Activated CD4-positive, alpha-beta T cell treated with anti-CD3 and anti-CD28 coated beads, Interleukin-2, amount 10 ng/mL, durations not matched to agents 7 days and 5 days (primary cell): ENCODE measurements at places on chromosomes 7 and 10. TPM values are rescaled to one million over a fixed set of nuclear protein-coding genes. Genes with fewer than 3 reads are reported as not detected.

The SRRM3 gene
- not detected for total RNA-seq

The LIPJ gene
- not detected for total RNA-seq

The MMRN2 gene
- not detected for total RNA-seq

The SHOC2 gene
- total RNA-seq, result 47.8 TPM

GRCh38 chr7:8014399-8014798 lies 45.8 kb downstream of the GLCCI1 start:
- peak overlapping the region; percentile 31 for H3K27ac ChIP-seq
- H3K36me3 ChIP-seq, result peaks cover 19% of the 10 kb centered on the region
- H3K4me3 ChIP-seq, result no peak overlapping the region
- H3K4me1 ChIP-seq, result peaks cover 13% of the 10 kb centered on the region

GRCh38 chr10:121576139-121576538 lies 22.1 kb downstream of the FGFR2 start:
- no peak overlapping the region for H3K27ac ChIP-seq
- no peaks in the 10 kb centered on the region for H3K4me1 ChIP-seq
- H3K36me3 ChIP-seq, result no peaks in the 10 kb centered on the region

DNA sequence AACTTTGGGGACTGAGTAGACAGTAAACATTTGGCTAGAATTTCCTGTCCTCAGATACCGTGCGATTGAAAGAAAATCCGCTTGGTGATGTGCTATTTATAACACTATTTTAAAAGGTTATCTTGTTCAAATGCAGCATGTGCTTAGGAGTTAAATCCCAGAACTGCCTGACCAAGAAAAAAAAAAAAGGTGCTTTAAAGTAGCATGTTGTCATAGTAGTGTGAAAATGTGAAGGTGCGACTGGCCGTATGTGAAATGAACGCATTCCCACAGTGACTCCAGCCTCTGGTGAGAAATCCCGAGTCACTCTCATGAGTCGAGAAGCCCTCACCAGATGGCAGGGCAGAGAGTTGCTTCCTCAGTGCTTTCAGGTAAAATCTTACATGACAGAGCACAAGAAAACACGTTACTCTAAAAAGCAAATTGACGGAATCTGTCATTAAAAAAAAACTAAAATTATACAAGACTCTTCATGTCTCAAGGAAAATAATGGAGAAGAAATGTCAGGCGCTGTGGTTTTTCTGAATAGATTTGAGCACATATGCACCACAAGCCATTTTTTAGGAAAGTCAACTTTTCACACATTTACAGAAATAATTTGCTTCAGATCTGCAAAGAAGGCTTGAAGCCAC lies 18.4 kb upstream of the KLF6 start:
- H3K4me1 ChIP-seq, result peaks cover 52% of the 10 kb centered on the region
- H3K27ac ChIP-seq, result no peak overlapping the region
- H3K27me3 ChIP-seq, result no peaks in the 10 kb centered on the region
- peak overlapping the region; percentile 51 for H3K4me3 ChIP-seq

DNA sequence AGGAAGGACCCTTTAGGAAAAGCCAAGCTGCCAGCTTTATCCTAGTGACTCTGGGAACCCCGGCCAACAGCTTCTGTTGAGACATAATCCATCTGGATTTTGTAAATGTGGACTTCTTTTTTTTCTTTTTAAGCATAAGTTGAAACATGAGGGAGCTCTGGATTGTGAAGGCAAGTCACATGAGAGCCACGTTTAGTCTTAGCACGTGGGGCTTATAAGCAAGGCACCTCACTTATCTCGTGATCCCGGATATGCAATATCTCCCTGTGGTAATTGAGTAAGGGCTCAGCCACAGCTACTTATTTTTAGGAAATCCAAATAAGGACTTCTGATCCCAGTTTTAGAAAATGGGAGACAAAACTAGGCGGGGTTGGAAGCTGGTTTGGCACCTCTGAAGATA lies 111.2 kb upstream of the PTN start:
- no peak overlapping the region for H3K27ac ChIP-seq
- no peaks in the 10 kb centered on the region for H3K27me3 ChIP-seq
- no peak overlapping the region for H3K4me3 ChIP-seq

GRCh38 chr10:17597386-17597785 lies 19.8 kb downstream of the HACD1 start:
- no peaks in the 10 kb centered on the region for H3K36me3 ChIP-seq
- H3K27me3 ChIP-seq, result peaks cover 7% of the 10 kb centered on the region
- H3K4me1 ChIP-seq, result no peaks in the 10 kb centered on the region
- H3K4me3 ChIP-seq, result no peak overlapping the region
- no peak overlapping the region for H3K27ac ChIP-seq

DNA sequence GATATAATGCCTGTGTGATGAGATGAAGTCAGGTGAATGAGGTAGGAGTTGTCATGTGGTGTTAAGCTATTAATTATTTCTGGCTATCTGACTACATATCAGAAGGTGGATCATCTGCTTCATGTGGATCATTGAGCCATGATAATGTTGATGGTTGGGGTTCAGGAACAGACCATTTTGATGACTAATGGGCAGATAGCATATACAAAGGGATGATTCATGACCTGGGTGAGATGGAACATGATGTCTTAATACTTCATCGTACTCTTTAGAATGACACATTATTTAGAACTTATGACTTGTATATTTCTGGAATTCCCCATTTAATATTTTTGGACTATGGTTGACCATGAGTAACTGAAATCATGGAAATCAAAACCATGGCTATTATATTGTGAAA lies 155.1 kb downstream of the OR13A1 start:
- H3K36me3 ChIP-seq, result no peaks in the 10 kb centered on the region
- no peaks in the 10 kb centered on the region for H3K4me1 ChIP-seq

DNA sequence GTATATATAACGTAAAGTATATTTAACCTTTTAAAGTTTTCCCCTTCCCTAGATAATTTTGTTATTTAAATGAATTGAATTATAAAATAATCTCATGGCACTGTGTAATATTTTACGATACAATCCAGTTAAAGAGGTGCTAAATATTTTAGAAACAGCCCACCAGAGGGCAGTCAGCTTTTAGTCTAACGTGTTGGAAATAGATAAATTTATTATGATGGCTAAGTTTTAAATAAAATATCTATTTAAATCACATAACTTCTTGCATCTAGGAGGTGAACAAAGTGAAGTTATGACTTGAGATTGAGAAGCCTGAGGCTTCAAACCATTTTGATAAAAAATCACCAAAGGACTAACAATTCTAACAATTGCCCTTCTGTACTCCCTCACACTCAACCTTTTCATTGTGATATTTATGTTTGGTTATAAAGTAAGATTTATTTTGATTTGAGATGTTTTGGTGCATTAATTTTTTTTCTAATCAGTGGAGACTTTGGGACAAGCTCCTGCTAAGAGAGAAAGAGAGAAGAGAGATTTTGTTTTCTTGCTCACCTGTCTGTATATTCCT lies 171.5 kb upstream of the SP4 start:
- H3K36me3 ChIP-seq, result peaks cover 2% of the 10 kb centered on the region
- no peak overlapping the region for H3K4me3 ChIP-seq
- DNase-seq, result peak; percentile 53
- H3K4me1 ChIP-seq, result peaks cover 22% of the 10 kb centered on the region
- peaks cover 52% of the 10 kb centered on the region for H3K27me3 ChIP-seq

DNA sequence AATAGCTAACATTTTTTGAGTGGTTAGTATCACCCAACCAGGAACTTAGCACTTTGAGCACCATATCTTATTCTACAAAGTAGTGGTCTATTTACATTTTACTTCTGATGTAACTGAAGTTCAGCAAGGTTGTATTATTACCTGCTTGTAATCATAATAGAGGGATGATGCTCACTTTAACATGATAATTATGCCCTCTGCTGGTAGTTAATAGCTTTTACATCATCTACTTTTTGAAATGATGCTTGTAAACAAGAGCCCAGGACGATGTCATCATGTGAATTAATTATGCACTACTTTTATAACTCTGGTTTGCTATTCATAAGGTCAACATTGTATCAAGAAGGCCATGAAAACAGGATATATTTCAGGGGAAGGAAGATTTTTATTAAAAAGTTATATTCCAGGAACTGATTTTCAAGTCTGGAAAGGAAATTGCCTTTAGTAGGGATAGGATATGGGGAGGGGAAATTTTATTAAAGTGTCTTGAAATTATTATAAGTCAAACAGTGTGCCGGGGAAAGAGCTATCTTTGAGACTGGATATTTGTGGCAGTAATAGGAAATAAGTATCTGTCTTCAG lies 80.3 kb upstream of the SCIN start:
- no peaks in the 10 kb centered on the region for H3K36me3 ChIP-seq

DNA sequence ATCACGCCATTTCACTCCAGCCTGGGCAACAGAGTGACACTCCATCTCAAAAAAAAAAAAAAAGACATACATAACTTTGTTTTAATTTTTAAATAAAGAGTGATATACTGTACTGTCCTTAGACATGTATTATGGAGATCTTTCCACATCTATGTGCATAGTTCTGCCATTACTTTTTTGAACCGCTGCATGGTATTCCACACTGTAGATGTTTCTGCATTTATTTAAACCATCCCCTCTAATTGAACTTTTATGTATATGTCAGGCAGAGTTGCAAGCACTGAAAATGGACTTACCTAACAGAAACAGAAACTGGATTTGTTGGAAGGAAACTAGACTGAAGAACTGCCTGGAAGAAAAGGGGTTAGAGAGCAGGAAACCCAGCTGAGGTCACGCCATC lies 8.5 kb upstream of the ARHGAP19 start:
- H3K4me1 ChIP-seq, result peaks cover 3% of the 10 kb centered on the region
- H3K36me3 ChIP-seq, result no peaks in the 10 kb centered on the region
- H3K27ac ChIP-seq, result no peak overlapping the region
- no peak for DNase-seq
- H3K27me3 ChIP-seq, result no peaks in the 10 kb centered on the region
- H3K4me3 ChIP-seq, result no peak overlapping the region

GRCh38 chr10:124484661-124485060 lies 23.0 kb downstream of the LHPP start:
- DNase-seq, result no peak
- H3K36me3 ChIP-seq, result peaks cover 17% of the 10 kb centered on the region
- H3K4me3 ChIP-seq, result no peak overlapping the region
- H3K27me3 ChIP-seq, result no peaks in the 10 kb centered on the region
